ENCODE measurements at places on chromosomes 1 and 21.

DNA sequence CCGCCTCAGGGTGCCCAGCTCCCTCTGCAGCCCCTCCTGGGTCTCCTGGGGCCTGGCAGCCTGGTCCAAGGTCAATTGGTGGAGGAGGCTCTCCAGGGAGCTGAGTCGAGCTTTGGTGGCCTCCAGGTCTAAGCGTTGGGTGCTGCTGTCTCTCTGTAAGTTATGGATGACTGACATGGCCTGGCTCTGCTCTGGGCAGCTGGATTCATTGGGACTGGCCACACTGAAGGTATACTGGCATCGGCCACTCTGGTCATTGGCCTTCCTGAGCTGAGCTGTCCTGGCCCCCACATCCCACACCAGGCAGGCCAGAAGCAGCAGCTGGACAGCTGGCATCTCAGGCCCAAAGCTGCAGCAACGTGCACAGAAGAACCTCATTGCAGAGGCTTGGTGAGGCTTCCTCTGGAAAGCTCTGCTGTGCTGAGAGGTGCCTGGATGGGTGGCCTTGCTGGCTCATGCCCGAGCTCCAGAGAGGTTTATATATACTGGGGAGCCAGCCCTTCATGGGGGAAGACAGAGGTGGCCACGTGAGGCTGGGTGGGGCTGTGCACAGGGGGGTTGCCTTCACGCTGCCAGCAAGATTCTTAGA lies at the start of gene MYOC:
Gene MYOC, minus strand, starts transcription at position 455 of the 589 bp plus-strand sequence. Its CDS starts 77 bp downstream, at position 378.
- DNase-seq, result no peak

DNA sequence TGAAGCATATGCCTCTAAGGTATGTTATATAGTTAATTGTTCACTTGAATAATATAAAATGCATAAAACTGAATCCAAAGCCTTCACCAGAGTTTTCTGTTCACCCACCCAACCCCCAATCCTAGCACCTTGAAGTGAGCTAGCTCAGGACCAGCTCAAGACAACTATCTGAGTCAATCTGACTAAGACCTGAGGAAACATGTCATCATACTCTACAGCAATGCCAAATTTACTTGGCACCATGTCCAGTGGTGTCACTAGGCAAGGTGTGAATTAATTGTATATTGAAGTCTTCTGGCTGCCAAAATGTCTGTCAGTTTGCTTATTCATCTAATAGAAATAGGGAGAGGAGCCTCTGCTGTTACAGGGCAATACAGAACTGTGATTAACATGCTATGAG lies 3.8 kb downstream of the DNASE2B start:
- DNase-seq, result no peak

GRCh38 chr21:15309721-15310120 lies 244.9 kb upstream of the NRIP1 start:
- DNase-seq, result no peak

GRCh38 chr21:37159053-37159776 lies 86.2 kb downstream of the TTC3 start:
- no peak for DNase-seq

GRCh38 chr1:221217029-221217428 lies 337.8 kb downstream of the HLX start:
- no peak for DNase-seq

- no peak for DNase-seq
These were observed 4.1 kb upstream of the GABRD start for GRCh38 chr1:2014741-2015735.

DNA sequence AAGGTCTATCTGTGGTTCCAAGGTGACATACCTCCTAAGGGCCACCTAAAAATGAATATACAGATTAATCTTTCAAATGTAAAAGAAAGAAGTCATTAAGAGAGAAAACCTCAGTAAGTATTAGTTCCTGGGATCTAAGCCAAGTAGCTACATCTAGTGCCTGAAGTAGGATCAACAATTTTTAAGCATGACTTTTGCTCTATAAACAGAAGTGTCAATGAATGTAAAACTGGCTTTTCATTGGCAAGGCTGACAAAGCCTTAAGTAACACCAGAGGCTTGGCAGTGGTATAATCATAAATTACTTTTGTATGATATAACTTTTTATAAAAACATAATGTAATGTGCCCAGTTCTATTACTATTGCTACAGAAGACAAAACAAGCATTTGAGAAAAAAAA lies 12.2 kb upstream of the ACADM start:
- no peak for DNase-seq

Data from inflammatory macrophage treated with lipopolysaccharide for 4 hours (primary cell).